Endothelial cell (in vitro differentiated cells): ENCODE measurements at places on chromosomes 2 and 18.

GRCh38 chr2:23230885-23231284, 154.1 kb upstream of the KLHL29 start:
- no peak for DNase-seq

DNA sequence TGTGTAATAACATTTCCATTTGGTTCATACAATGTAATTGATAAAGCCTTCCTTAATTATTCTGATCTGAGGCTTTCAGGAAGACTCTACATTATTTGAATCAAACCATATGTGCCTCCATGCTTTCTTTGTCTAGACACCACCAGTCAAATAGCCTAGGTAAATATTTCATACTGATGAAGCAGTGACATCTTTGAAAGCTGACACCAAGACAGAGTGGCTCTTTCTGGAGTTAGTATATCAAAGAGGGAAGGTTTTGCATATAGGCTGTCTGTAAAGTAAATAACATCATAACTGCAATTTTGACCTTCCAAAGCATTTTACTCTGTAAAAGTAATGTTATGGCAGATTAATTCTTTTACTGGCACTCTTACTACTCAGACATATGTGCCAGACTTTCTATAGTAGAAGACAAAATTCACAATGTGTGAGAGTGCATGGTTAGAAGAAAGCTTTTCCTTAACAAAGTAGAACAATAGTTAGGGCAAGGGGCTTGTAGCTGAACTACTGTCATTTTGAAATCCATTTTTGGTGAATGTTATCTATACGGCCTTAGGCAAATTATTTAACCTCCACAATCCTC, 177.3 kb downstream of the ERBB4 start:
- DNase-seq: no peak

DNA sequence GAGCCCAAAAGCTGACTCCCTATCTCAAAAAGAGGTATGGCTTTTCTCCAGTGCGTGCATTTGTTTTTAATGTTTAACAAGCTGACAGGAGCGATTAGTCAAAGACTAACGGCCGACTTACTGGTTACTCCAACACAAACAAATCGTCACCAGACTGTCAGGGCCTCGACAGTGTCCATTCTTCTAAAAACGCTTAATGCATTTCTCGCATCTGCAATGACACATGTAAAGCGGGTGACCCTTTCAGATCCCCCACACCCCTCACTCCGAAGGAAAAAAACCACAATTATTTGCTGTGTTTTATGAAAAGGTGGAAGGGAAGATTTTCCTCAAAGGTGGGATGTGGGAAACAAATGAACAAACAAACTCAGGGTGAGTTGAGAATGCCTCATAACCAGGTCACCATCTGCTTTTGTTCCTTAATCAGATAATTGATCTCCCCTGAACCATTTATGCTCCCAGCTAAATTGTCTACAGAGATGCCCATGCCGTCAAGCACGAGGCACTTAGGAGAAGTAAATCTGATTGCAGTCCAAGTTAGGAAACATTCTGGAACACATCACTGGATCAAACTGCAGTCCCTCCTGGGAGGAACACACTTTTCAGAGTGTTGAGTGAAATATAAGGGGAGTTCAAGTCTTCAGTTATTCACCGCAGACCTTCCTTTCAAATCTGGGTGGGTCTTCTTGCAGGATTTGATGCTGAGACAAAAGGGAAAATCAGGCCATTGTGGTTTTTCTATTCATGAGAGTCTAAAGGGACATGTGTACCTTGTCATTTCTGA, 340.8 kb downstream of the CMPK2 start:
- no peak for DNase-seq

- no peak for DNase-seq
These were observed 5.5 kb upstream of the CCDC68 start for GRCh38 chr18:54964741-54965140.

GRCh38 chr2:133801946-133802345, 233.7 kb upstream of the NCKAP5 start:
- DNase-seq: no peak

DNA sequence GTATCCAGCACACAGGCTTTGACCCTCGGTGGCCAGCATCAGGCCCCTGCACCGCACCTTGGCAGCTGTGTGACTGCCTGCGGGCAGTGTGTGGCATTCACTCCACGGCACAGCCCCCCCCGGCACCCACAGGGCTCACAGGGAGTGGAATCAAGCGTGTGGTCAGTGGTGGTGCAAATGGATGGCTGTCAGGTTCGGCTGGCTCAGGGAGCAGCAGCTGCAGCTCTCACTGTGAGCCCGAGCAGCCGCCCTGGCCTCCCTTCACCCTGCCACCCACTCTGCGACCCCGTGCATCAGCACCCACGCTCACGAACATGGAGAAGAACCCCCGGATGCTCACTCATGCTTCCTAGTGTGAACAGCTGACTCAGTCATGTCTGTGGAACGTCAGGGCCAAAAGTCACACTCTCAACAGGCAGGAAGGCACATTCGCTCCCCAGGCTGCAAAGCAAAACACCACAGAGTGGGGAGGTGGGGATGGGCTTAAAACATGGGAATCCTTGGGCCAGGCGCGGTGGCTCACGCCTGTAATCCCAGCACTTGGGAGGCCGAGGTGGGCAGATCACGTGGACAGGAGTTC, 41.5 kb upstream of the GPC1 start:
- no peak for DNase-seq

DNA sequence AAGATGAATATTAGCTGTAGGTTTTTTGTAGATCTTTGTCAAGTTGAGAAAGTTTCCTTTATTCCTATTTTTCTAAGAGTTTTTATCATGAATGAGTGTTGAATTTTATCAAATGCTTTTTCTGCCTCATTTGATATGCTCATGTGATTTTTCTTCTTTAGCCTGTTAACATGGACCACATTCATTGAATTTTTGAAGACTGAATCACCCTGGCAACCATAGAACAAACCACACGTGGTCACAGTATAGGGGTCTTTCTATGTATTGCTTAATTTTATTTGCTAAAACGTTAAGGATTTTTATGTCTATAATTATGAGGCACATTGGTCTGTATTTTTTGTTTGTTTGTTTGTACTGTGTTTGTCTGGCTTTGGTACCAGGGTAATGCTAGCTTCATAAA, 201.7 kb upstream of the CWC22 start:
- DNase-seq: no peak

- DNase-seq: no peak
These were observed 762.0 kb upstream of the POU3F3 start for GRCh38 chr2:104091894-104092293.

- no peak for DNase-seq
These were observed 88.9 kb upstream of the RGPD4 start for GRCh38 chr2:107737756-107738155.

DNA sequence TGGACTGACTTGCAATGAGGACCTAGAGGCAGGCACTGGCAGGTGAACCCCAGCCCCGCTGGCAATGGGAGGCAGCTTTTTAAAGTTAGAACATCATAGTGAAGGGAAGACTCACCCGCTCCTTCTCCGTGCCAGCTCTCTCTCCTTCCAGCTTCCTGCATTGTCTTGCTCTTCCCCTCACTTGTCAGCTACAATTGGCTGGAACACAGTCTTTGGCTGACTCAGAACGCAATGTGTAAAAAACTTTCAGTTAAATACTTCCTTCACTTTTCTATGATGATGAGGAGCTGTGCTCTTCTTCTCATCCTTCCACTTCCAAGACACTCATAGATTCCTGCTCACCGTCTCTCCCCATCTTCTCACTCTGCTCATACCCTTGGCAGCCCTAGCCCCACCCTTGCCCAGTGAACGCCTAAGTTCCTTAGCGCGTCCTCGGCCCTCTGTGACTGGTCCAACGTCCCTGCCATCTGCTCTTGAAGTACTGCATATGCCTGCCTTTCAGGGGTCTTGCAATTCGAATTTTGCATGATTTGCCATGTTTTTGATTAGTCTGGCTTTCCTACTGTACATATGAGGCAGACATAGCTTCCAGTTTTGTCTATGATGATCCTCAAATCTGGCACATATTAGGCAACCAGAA, 118.0 kb upstream of the TMEM200C start:
- no peak for DNase-seq

- DNase-seq: no peak
These were observed 296.6 kb upstream of the CRIM1 start for GRCh38 chr2:36058953-36059352.

- DNase-seq: no peak
These were observed 364.7 kb downstream of the ERBB4 start for GRCh38 chr2:212173756-212174510.

GRCh38 chr2:238584617-238585016, 157.9 kb downstream of the ASB1 start:
- no peak for DNase-seq

GRCh38 chr2:170229125-170229524, 51.2 kb downstream of the MYO3B start:
- DNase-seq: no peak

DNA sequence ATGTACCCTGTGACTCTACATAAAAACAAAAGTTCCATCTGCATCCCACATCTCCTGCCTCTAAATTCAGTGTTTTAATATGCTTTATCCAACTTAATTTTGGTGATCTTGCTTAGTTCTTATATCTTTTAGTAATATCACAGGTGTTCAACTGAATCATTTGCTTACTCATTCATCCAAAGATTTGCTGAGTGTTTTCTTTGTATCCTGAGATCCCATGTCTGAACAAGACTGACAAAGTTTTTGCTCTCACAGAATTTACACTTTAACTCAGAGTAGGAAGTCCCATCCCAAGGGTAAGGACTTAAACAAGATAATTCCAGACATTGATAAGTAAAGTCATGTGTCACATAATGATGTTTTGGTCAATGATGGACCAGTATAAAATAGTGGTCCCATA, 87.0 kb downstream of the FSIP2 start:
- no peak for DNase-seq

GRCh38 chr2:102277202-102277700, 34.1 kb upstream of the IL1RL1 start:
- no peak for DNase-seq

DNA sequence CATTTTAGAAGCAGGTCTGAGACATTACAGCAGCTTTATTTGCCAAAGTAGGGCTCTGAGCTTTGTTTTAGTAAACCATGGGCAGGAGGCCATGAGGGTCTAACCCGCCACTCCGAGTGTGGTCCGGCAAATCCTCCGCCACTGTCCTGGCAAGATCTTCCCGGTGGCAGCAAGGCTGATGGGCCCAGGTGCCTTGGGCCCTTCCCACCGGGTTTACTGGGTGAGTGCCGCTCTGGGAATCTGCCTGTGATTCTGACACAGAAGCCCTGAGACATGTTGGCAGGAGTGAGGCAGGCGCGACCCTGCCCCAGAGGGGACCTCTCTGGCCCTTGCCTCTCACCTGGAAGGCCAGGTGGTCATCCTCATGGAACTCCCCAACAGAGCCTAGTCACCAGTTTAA, 29.9 kb downstream of the MTERF4 start:
- DNase-seq: no peak

GRCh38 chr2:203758841-203759689, 52.6 kb downstream of the CD28 start:
- DNase-seq: no peak

DNA sequence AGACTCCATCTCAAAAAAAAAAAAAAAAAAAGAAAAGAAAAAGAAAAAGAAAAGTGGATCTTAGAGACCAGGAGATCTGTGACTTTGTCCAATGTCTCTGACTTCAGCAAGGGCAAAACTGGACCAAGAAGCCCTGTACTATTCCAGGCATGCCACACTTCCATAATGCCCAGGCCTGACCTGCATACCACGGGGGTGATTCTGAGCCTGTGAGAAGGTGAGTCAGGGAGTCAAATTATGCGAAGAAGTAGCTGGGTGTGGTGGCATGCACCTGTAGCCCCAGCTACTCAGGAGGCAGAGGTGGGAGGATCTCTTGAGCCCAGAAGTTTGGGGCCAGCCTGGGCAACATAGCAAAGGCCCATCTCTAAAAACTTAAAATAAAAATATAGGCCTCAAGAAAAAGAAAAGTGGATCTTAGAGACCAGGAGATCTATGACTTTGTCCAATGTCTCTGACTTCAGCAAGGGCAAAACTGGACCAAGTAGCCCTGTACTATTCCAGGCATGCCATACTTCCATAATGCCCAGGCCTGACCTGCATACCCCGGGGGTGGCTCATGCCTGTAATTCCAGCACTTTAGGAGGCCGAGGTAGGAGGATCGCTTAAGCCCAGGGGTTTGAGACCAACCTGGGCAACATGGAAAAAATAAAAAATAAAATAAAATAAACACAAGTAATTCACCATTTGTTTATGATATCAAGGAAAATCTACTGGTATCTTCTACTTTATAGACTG, 12.2 kb upstream of the PUM2 start:
- no peak for DNase-seq

- DNase-seq: no peak
These were observed 101.8 kb downstream of the DGKD start for GRCh38 chr2:233456111-233456510.

- no peak for DNase-seq
These were observed 66.7 kb downstream of the TRIP12 start for GRCh38 chr2:229855116-229855515.

- DNase-seq: no peak
These were observed 52.7 kb downstream of the MAP2 start for GRCh38 chr2:209476367-209477208.

DNA sequence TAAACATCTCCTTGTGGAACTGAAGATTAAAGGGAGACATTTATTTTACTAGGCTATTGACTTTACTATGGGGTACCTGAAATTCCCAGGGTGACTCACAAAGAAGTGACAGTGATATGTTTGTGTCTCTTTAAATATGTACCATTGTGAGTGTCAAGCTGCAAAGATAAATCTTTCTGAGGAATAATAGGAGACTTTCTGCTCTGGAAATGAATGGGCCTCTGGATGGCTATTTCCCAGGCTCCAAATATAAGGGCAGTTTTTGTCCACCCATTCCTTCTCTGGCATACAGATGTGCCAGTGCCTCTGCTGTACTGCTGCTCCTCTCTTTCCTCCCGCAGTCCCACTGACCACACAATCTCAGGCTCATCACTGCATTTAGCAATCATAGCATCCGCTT, 586.4 kb upstream of the CNTNAP5 start:
- DNase-seq: no peak

GRCh38 chr2:233267516-233268245, 16.2 kb downstream of the ATG16L1 start:
- no peak for DNase-seq

DNA sequence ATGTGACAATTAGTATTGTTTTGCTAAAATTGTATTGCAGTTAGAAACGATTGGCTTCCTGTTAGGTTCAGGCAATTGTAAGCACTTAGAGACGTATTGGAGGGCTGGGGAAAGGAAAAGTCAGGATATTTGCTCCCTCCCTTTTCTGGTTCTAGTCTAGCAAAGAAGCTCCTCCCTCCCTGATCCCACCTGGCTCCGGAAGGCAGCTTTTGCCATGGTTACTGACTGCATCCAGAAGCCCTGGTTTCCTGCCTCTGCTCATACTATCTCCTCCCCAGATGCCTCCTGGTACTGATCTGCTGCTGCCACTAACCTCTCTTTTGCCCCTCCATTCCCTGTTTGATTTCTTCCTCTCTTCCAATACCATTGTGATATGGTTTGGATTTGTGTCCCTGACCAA, 275.9 kb downstream of the MREG start:
- peak; percentile 19 for DNase-seq
